Iris pigment epithelial cell (primary cell): ENCODE measurements at places on chromosomes 7 and 10.
A peak's percentile ranks its signal among the peaks of the same experiment; 100 is the strongest.

DNA sequence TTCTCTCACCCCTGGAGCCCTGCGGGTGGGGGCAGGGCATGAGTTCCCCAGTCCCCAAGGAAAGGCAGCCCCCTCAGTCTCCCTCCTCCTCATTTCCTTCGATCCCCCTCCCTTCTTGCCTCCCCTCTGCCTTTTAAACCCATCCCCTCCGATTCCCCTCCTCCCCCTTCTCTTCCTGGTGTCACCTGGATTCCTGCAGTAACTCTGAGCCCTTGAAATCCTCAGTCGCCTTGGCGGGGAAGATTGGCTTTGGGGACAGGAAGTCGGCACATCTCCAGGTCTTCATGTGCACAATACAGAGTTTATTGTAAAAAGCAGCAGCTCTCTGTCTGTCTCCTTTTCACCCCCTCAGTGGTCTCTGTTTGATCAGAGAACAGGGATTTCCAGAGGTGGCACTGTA lies 1.3 kb upstream of the MUC12 start:
- DNase-seq, result no peak

- no peak for DNase-seq
Observed at GRCh38 chr7:28957751-28958234, 337 bp downstream of the TRIL start.

DNA sequence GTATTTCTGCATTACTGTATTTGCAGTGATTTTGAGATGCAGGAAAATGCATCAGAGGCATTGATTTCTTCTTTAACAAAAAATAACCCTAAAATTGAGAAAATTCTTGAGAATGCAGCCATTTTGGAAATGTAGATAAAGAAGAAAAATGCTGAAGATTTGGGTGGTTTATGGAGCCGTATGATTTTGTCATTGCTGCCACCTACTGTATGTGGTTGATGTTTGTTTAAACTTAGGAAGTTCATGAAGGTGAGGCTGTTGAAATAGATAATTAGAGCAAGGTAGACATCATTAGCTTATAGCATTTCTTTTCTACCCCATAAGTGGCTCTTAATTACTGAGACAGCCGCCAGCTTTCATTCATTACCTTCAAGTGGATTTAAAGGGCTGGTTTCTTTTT lies 92.1 kb upstream of the SAMD8 start:
- peak; percentile 41 for DNase-seq

GRCh38 chr7:11170175-11170574 lies 196.5 kb downstream of the PHF14 start:
- DNase-seq, result no peak

GRCh38 chr7:45235905-45236304 lies 78.3 kb downstream of the RAMP3 start:
- DNase-seq, result no peak

- DNase-seq, result peak; percentile 16
Observed at GRCh38 chr10:50614444-50615137, 9.2 kb downstream of the SGMS1 start.

DNA sequence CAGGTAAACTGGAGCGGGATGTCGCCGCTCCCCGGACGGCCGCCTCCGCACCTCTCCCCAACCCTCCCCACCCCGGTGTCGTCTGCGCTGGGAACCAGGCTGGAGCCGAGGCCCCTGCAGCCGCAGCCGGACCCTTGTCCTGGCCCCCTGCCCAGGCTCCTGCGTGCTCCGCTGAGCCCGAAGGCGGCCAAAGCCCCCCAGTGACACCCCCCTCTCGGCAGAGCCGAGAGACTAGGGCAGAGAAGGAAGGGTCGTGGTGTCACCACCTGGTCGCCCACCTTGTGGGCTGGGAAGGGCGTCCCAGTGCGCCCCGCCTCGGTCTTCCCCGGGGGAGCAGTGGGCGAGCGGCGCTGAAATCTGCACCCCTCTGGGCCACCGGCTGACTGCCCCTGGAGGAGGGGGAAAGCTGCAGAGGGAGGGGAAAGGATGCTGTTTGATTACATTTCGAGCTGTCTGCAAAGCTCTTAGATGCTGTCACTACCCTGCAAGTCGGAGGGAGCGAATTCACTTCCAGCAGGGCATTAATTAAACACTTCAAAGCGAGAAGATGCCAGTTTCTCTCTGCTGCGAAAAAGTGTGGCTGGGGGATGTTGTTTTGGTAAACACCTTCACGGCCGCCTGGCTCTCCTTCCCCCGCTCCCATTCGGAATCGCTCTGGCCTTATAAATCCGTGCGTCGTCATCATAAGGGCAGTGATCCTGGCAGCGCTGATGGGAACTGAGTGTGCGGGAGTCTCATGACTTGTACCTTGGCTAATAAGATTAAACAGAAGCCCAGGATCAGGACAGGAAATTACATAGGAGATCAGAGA lies 622 bp downstream of the DYNC1I1 start:
- peak; percentile 53 for DNase-seq

GRCh38 chr10:129531195-129531968 lies 64.3 kb downstream of the MGMT start:
- DNase-seq, result peak; percentile 64

DNA sequence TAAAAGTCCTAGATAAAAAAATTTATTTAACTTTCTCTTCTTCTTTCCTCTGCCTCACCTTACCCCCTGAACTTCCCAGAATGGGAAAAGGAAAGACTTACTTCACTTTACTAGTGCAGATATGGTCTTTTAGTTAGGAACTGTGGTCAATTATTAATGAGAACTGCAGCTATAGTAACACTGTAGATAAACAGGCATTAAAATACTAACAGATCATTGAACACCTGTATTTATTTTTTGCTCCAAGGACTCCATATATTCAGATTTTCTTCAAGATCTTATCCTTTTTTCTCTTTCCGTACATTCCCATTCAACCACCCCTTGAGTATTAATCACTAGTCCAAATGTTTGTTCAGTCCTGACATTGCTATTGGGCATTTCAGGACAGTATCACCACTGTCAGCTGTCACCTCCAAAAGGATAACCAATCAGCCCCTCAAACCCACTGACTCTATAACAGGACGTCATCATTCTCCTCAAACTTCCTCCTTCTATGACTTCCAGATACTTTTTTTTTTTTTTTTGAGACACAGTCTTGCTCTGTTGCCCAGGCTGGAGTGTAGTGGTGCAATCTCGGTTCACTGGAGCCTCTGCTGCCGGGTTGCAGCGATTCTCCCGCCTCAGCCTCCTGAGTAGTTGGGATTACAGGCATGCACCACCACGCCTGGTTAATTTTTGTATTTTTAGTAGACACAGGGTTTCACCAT lies 4.2 kb downstream of the CPVL start:
- no peak for DNase-seq

GRCh38 chr10:84525120-84525806 lies 196.9 kb downstream of the CCSER2 start:
- no peak for DNase-seq

DNA sequence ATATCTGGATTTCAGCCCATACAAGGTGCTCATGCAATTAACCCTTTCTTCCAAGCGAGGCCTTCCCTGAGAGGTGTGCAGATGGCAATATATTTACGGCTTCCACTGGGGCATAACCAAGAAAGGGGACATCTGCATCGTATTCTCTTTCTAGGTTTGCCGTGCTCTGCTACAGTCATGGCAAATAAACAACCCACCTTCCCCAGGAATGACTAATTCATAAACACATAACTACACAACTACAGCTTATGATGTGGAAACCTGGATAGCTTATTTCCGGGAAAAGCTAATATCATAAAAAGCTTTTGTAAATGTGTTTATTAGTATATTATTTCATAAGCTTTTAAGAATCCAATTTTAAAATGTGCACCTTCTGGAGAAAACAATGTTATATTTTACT lies 120.0 kb downstream of the CAMK1D start:
- no peak for DNase-seq

- DNase-seq, result no peak
Observed at GRCh38 chr7:29278337-29279069, 83.9 kb downstream of the CHN2 start.

- DNase-seq, result no peak
Observed at GRCh38 chr7:149654588-149654987, 118.8 kb downstream of the ZNF467 start.

DNA sequence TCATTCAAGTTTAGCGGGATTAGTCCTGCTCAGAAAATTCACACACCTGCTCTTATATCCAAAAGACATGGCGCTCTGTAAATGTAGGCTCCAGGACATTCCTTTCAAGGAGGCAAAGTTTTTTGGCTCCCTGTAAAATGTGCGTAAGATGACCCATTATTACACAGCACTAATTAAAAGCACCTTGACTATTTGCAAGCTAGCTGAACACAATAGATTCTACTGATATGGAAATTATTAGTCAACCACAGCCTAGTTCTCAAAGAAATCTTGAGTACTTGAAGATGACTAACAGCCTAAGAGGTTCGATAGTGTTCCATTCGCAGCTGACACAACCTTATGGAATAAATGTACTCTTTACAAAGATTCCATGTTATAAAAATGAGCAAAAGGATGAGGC lies 175.2 kb downstream of the BMPER start:
- peak; percentile 66 for DNase-seq

GRCh38 chr7:2205036-2205780 lies 27.5 kb downstream of the MAD1L1 start:
- DNase-seq, result peak; percentile 16

DNA sequence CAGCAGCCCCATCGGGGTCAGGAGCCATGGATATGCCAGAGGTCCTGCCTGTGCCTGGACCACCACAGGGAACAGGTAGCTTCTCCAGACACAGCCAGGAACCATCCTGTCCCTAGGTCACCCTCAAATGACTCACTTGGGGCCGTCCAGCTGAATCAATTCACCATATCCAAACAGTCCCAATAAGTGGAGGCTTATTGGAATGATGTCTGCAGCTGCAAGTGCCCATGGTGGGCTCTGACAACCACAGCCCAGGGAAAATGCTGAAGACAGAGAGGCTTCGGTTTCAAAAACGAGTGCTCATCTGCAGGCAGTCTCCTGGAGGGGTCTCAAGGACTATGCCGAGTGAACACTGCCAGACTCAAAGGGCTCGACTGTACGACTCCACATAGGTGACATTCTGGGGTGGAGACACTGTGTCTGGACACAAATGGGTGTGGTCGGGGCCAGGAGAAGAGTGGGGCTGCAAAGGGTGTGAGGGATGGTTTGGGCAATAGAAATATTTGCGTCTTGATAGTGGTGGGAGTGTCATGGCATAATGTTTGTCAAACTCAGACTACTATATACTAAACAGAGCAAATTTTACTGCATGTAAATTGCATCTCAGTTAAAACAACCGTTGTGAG lies 204.8 kb downstream of the TNS3 start:
- no peak for DNase-seq

DNA sequence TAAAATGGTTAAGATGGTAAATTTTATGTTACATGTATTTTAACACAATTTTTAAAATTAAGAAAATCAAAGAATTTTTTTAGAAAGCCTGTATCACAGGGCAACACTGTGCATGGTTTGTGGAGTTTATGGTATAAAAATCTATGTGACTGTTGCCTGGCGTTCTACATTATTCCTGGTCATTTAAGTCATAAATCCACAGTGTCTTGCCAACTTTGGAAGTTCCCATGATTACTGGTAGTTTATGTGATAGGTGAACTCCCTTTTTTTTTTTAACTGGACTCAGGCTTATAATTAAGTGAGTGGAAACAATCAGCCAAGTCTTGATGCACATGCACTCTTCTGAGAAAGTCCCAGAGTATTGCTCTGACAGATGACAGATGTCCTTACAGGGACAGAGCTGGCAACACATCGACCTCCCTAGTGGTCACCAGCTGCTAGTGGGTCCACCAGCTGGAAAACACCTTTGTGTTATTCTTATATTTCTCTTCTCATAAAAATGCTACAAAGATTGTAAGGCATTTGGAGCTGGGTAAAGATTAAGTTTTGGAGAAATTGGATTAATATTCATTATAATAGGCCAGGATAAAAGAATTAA lies 8.8 kb upstream of the STN1 start:
- DNase-seq, result no peak

- no peak for DNase-seq
Observed at GRCh38 chr10:52378124-52378523, 64.0 kb downstream of the DKK1 start.

- no peak for DNase-seq
Observed at GRCh38 chr7:42440951-42441350, 203.9 kb upstream of the GLI3 start.

GRCh38 chr10:58107506-58107905 lies 160.2 kb downstream of the IPMK start:
- peak; percentile 37 for DNase-seq

DNA sequence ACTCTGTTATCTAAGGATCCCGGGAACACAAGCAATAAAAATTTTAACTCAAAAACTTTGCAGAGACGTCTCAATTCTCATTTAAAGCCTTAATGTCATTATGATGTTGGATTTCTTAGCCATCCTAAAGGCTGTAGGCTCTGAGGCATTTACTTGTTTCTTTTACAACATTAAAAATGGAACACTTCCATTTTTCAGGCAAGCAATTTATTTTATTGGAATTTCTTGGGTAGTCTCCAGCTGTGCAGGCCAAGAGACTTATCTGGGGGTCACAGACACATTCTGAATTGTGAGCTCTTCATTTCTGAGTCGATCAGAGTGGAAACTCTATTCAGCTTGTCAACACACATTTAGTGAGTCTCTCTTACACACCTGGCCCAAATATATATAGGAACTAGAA lies 48.0 kb upstream of the KIF5B start:
- no peak for DNase-seq

- no peak for DNase-seq
Observed at GRCh38 chr7:157682946-157683746, 346.3 kb downstream of the DNAJB6 start.

DNA sequence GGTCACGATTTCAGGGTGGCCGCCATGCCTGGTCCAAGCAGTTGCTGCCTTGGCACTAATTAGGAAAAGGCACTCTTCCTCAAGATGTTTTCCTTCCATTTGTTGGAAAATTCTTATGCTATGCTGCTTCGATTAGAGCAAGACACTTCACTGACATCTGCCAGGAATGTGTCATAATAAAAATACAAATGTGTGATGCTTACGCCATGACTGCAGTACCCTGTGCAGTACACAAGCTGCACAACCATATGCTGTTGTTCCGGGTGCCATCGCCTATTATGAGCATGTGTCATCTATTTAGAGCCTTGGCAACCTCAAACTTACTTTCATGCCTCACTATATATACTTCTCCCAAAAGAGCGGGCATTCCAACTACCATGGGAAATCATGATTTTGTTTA lies 14.9 kb upstream of the MPP7 start:
- no peak for DNase-seq

- peak; percentile 11 for DNase-seq
Observed at GRCh38 chr10:96752375-96752774, 32.1 kb upstream of the PIK3AP1 start.

- DNase-seq, result peak; percentile 3
Observed at GRCh38 chr7:30116771-30117170, 18.0 kb upstream of the MTURN start.
